ENCODE measurements at places on chromosomes 11 and 22.

DNA sequence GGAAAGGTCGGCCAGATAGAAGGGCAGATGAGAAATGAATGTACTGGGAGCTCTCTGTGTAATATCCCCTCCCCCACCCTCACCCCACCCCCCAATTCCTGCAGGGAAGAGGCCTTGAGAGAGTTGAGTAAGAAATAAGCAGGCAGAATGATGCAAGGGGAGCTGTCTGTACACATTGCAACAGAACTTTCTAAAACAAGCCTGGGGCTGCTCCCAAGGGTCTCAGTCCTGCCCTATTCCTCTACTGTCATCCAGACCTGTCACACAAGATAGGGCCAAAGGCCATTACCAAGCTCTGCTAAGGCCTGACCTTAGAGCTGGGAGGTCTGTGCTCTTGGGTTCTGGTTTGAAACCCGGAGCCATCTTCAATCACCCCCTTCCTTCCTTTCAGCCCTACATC is 5.7 kb upstream of the DGAT2 start:
- DNase-seq: no peak

DNA sequence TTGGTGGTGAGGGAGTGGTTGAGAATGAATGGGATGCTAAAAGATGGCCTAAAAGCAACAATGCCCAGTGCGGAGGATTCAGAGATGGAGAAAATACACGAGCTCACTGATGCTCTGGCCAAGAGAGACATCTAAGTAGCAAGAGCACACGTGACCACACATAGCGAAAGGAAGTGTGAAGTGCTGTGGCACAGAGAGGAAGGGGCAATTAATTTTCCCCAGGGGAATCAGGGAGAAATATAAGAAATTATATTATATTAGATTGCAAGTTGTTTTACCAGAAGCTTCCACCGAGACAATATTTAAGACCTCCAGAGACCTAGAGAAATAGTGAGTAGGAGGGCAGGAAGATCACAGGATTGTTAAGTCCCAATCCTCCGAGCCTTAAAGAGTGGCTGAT is 80.6 kb downstream of the RCN1 start:
- no peak for DNase-seq

DNA sequence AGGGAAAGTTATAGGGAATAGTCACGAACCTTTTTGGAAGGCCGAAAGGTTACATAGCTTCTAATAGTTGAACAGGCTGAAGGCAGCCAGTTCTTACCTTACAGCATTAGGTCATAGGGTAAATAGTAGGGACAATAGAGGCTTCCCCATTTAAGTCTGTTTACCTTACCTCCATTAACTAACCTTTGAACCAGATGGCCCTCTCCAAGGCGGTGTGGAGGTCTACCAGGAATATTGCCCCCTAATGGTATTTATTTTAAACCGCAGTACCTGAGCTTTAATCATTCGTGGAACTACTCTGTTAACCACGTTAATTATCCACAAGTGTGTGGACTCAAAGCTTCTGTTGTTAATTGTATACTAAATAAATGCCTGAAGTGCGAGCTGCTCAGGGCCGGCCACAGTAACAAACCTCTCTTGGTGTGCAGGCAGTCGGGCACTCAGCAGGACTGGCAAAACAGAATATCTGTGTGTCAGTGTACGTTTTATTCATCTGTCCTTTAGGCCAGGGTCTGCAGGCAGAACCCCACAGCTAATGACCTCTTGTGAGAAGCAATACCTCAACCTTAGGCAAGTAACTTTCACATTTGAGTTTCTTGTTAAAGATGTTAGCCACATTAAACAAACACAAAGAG is 81.7 kb downstream of the PRCP start:
- no peak for DNase-seq

DNA sequence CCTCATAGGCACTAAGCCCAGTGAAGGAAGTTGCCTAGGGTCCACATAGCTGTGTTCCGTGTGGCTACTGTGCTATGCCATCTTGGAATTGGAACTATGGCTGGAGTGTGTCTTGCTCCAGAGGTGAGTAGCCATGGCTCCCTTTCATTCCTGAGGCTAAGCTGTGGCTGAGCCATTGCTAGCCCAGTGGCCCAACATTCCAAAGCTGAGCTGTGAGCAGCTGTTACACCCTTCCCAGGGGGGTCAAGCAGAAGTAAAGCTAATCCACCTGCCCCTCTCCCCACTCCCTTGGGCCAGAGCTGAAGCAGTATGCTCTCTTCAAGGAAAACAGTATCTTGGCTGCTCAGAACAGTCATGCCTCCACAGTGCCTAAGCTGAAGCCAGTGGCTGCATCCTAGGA is 51.1 kb downstream of the USP35 start:
- peak; percentile 17 for DNase-seq

- DNase-seq: no peak
Measured at GRCh38 chr11:68311160-68312116, 953 bp upstream of the LRP5 start.

DNA sequence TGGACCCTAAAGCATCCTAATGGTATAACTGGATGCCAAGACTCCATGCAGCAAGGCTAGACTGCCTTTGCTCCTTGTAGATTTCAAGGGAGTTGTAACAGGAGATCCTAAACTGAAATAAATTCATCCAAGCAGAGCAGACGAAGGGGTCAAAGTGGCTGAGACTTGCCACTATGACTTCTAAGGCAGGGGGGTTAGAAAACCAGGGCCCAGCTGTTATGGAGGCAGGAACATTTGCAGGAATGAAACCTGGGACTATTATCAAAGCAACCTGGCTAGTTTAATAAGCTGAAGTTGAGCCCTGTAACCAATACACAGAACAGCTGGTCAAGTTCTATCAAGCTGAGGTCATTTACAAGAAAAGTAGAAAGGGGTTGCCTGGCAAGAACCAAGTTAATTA is 122.2 kb upstream of the TRPC6 start:
- DNase-seq: peak; percentile 86

- DNase-seq: peak; percentile 24
Measured at GRCh38 chr11:47466701-47467250, 17.8 kb upstream of the RAPSN start.

- no peak for DNase-seq
Measured at GRCh38 chr11:5992150-5992549, 5.4 kb upstream of the OR52L1 start.

DNA sequence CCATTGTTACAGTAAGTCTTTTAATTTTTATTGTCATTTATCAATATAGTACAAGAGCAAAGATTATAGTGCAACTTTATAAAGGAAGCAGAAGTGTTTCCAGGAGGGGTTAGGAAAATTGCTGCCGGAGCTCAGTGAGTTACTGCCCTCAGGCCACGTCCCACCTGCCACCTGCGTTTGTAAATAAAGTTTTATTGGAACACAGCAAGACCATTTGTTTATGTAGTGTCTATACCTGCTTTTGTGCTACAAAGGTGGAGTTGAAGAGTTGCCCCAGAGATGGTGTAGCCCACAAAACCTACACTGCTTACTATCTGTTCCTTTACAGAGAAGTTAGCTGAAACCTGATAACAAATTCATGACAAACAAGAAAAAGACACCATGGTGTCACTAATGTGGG is 437.8 kb upstream of the B3GAT1 start:
- DNase-seq: no peak

GRCh38 chr22:24155627-24156140 is 25.6 kb upstream of the SUSD2 start:
- peak; percentile 48 for DNase-seq
